Activated CD4-positive, alpha-beta T cell treated with anti-CD3 and anti-CD28 coated beads, Interleukin-2, amount 10 ng/mL, durations not matched to agents 7 days and 5 days (primary cell): ENCODE measurements at places on chromosomes 2 and 18.

GRCh38 chr2:233250985-233251305 lies 528 bp upstream of the ATG16L1 start:
- DNase-seq: no peak

DNA sequence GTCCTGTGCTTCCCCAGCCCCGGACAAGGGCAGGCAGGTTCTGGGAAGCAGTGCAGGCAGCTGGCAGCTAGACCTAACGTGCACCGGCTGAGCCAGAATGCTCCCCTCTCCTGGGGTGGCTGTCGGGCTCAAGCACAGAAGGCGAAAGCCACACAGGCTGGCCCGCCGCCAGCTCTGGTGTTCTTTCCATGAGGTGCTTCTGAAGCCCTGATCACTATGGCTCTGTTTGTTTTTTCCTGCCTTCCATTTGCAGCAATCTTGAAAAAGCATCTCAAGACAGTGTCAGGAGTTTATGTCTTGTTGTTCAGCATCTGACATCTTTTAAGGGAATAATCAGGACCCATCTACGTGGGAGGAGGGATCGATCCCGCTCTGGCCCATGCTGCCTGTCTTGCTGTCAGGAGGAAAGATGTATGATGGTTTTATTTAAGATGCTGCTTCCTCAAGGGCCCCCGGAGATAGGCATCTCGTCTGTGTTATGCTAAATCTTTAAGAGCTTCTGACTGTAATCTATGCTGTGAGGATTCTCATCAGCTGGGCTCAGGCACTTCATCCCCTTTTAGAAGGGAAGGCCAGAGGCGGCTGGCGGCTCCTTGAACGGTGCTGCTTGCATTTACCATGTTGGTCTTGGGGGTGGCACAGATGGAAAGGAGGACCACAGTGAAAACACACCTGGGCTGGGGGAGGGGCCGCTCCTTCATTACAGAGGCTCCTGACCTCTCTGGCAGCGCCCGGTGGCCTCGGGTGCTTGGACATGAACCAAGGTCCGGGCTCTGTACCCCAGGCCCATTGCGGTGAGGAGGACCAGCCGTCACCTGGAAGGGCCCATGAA lies 118.5 kb upstream of the HDAC4 start:
- DNase-seq: no peak

- no peak for DNase-seq
These were observed 99.4 kb upstream of the NCK2 start for GRCh38 chr2:105645031-105645937.

- no peak for DNase-seq
These were observed 33.4 kb upstream of the SERPINB7 start for GRCh38 chr18:63741769-63742168.

DNA sequence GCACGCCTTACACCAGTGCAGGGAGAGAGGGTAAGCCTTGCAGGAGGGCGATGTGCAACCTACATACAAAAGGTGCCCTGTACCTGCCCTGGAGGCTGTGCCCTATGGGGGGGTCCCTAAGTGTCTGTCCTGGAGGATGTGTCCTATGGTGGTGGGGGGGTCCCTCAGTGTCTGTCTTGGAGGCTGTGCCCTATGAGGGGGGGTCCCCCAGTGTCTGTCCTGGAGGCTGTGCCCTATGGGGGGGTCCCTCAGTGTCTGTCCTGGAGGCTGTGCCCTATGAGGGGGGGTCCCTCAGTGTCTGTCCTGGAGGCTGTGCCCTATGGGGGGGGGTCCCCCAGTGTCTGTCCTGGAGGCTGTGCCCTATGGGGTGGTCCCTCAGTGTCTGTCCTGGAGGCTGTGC lies 216.6 kb downstream of the HDAC4 start:
- peak; percentile 1 for DNase-seq

DNA sequence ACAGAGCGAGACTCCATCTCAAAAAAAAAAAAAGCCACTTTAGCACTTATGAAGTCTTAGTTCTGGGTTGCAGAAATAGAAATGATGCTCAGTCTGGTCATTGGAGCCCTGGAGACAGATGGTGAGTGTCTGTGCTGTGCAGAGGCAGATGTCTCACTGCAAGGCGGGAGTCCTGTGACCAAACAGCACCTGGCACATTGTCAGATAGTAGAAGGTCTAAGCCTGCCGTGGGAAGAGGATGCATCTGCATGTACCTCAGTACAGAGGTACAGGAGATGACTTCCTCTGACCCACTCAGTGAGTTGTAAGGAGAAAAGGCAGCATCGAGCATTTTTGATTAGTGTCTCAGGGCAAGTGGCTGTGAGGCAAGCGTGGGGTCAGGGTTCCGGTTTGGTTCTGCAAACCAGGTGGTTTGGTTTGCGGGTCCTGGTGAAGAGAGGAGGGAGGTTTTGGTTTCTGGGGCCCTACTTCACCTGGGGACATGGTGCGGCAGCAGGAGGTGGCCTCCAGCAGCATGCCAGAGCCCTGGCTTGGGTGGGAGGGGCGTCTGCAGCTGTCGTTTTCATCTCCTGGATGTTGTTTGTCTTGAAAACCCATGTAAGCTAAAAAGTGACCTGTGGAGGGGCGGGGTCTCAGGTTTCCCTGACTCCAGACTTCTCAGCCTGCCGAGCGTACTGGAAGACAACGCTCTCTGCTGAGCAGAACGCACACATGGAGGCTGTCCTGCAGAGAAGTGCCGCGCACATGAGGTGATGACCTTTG lies 3.8 kb downstream of the RBFA start:
- DNase-seq: no peak

GRCh38 chr2:75099521-75099922 lies 99.8 kb downstream of the TACR1 start:
- no peak for DNase-seq

GRCh38 chr2:236888794-236889780 lies 196.6 kb upstream of the COPS8 start:
- no peak for DNase-seq

GRCh38 chr18:48155856-48156255 lies 225.4 kb upstream of the SMAD2 start:
- DNase-seq: no peak

- DNase-seq: no peak
These were observed 158.3 kb downstream of the CERS6 start for GRCh38 chr2:168614172-168615018.

- DNase-seq: no peak
These were observed 22.8 kb downstream of the ICA1L start for GRCh38 chr2:202848813-202849212.

DNA sequence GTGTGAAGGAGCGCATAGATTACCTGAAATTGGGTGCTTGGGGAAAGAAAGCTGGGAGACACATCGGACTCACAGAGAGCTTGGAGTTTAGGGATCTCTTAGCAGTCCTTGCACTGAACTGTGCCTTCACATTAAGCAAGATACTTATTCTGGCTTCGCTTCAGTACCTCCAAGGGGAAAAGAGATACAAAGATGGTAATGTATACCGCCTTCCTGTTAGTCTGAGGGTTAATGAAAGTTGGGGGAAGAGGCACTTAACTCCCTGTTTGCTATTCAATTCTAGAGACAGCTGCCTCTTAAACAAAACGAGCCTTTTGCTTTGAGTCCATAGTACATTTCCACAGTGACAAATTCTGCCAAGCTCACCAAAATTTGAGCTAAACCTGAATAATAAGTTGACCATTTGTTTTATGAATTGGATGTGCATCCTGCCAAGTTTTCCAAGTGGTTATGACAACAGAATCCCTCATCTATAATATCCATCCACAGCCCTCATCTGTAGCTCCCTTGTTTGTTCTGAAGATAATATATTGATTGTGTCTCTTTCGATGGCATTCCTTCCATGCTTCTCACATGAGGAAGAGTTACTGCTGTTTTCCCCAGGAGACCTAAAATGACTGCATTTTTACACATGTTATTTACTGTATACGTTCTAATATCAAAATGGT lies 287.1 kb upstream of the ATP5MC3 start:
- DNase-seq: no peak

GRCh38 chr18:51637881-51638280 lies 440.4 kb upstream of the MEX3C start:
- no peak for DNase-seq

DNA sequence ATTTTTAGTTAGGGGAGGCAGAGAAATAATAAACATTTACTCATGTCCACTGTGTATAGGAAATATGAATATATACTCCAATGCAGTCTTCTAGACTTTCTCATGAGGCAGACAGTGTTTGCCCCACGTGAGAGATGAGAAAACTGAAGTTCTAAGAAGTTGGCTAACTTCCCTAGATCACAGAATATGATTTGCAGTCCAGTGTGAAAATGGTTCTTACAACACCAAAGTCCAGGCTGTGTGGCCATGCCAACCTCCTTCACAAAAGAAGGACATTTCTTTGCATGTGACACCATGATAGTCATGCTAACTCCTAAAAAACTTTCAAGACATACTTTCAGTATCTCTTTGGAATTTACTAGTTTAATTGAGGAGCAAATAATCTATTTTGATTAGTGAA lies 143.7 kb downstream of the IRS1 start:
- DNase-seq: no peak

GRCh38 chr2:2570871-2571270 lies 239.8 kb upstream of the MYT1L start:
- no peak for DNase-seq

- peak; percentile 65 for DNase-seq
These were observed at the start of gene WIPF1 for GRCh38 chr2:174597345-174598047. Gene WIPF1 (minus strand): TSS chr2:174597804. CDS start chr2:174585573, 12,231 bp downstream.

DNA sequence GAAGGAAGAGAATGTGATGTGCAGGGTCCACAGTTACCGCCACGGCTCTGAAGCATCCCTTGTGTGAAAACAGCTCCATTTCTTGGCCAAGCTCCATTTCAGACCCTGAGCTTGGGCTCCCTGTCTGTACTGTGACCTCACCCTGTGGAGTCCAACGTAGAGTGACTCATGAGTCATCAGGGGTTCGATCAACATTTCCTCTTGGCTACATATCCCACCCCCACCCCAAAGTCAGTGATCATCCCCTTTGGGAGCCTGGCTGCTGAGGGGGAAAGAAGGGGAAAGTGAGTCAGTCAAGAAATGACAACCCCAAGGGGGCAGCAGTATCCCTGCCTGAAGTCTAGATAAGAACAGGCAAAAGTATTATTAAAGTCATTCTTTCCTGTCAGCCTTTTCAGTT lies 62.2 kb downstream of the PAPOLG start:
- no peak for DNase-seq

- no peak for DNase-seq
These were observed 33.7 kb downstream of the TMEM17 start for GRCh38 chr2:62472312-62472711.

- DNase-seq: no peak
These were observed 6.7 kb upstream of the SDC1 start for GRCh38 chr2:20231598-20232026.

DNA sequence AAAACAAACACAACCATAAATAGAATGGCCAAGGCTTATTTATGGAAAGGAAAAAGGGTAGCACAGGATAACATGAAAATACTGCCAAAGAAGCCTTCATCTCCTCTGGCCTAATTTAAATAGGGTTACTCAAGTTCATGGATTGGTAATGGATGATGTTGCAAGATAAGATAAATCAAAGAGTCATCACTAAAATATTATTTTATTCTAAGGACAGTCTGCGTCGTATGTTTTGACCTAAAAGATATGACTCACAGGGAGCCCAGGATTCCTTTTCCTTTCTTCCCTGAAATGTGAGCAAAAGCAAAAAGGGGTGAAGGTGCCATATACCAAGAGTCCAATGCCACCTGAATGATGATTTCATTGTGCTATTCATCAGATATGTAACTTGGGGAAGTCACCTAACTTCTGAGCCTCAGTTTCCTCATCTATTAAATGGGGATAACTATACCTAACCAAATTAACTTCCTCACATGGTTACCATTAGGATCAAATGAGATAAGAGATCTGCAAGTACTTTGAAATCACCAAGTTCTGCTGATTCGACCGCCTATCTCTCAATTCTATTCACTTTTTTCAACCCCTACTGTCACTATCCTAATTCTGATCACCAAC lies 137.7 kb downstream of the THADA start:
- DNase-seq: no peak

DNA sequence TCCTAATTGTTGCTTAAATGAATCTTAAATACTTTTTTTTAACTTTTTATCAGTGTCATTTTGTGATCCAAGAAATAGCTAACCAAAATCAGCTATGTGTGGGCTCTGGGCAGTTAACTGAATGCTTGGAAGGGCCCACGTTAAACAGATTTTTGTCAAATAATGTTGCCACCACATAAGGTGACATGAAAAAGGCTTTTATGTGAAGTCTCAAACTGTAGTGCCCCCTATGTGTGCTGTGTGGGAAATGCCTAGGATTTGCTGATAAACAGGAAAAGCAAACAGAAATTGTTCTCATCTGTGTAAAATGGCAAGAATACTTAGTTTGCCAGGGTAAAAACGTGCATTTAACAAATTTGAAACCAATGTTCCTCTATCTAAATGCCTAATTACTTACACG lies 242.2 kb downstream of the ZNF516 start:
- DNase-seq: no peak

GRCh38 chr2:149005471-149006077 lies 32.9 kb upstream of the LYPD6B start:
- no peak for DNase-seq

DNA sequence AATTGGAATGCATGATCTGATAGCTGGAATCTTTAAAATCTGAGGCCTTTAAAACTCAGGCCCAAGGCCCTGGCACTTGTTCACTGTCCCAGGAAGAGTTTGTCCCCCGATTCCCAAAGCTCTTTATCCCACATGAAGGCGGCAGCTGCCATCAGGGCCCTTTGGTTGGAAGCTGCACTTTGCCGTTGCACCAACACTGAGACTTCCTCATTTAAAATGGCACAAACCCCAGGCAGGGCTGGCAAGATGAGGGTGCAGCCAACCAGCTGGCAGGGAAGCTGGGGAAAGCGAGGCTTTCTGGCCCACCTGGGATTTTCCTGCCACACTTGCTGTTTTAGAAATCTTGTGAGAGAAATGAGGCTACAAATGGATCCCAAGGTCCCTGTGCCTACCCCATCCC lies 6.3 kb downstream of the FLACC1 start:
- no peak for DNase-seq

DNA sequence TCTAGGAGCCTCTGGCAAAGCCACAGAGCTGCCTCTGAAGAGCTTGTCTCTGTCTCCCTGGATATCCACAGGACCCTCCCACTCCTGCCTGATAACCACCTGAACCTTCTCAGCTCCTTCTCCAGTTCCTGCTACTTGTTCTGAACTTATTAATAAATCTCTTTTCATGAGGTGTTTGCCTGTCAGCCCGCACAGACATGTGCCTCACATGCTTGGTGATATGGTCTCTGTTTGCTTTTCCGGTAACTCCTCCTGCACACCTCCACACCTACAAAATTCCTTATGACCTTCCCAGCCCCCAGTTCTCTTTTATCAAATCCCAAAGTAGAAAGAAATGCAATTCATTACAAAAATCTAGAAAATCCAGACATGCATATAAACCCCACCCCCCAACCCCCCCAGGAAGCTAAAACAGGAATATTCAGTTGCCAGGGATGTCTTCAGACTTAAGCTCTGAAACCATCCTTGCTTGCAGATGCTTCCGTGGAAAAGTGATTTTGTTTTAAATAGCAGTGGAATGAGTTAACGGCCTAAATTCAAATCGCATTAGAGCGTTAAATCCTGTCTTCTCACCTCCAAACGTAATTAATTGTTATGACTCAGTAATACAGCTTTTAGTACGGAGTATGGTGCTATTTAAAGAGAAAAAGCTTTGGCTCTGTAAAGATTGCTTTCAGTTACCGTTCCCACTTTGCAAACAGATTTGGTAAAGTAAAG lies 2.1 kb upstream of the PID1 start:
- no peak for DNase-seq
